Anterior cingulate cortex (tissue), 58 donors: ENCODE measurements at places on chromosomes 7 and 10.

DNA sequence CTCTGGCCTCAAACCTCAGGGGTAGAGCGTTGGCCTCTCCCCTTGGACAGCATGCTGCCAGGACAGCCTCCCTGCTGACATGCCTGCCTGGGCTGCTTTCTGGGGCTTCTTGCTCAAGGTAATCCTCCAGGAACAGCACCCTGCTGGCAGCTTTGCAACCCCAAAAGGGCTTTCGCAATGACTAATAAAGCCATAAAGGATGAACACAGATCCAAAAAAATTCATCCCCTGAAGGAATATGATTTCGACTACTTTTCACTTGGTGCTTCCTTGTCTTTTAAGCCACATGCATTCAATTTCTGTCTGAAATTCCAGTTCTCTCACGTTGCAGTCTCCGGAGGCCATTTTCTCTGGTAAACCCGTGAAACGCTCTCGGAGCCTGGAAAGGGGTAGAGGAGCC is 15.1 kb upstream of the SH3PXD2A start:
- DNase-seq: no peak

DNA sequence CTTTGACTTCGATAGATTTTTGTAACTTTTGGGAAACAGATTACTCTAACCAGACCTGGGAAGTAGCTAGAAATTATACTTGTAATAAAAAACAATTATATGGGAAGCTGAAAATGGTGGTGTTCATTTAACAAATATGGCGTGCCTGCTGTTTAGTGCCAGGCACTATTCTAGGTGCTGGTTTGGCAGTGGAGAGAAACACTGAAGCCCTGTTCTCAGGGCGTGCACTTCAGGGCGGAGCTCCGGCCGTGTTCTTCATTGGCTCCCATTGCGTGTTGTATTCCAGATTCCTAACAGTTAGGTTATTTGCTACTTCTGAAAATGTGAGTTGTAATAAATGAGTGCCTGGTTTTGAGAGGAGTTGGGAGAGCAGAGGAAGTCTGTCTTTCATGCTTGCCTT is 38.6 kb downstream of the DNAJB6 start:
- no peak for DNase-seq

GRCh38 chr10:95431900-95432342 is 129.2 kb downstream of the SORBS1 start:
- no peak for DNase-seq

GRCh38 chr10:33334805-33335550 is 511 bp upstream of the NRP1 start:
- peak; percentile 63 for DNase-seq

DNA sequence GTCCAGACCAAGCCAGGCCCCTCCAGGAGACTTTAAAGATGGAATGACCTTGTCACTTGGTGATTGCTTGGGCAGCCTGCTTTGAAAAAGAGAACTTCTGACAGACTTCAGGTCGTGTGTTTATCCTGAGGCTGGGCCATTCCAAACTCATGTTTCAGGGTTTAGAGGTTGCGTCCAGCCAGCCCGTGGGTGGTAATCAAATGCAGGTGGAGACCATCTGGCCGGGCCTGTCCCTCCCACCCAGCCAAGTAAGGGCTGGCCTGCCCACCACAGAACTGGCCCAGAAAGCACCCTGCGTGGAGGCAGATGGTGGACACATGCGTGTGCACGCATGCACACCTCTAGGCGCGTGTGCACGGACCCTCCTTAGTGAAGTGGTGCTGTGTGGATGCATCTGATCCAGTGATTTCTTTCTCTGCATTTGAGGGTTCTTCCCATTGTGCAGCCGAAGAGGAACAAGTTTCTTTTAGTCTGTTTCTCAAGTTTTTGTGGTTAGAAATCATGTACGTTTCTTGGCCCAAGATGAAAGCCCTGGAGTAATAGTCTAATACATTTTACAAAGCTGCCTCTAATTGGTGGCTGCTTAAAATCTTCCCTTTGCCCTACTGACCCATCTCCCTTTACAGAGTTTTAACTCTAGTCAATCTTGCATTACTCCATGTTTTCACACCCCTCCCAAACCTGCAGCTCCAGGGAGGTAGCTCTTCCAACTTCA is 43.0 kb downstream of the SUFU start:
- DNase-seq: no peak

GRCh38 chr10:3043512-3044368 is 23.6 kb upstream of the PFKP start:
- peak; percentile 41 for DNase-seq

GRCh38 chr7:131893631-131894340 is 337.4 kb upstream of the PODXL start:
- DNase-seq: no peak

GRCh38 chr7:142177869-142178268 is 66.4 kb downstream of the MGAM2 start:
- no peak for DNase-seq

DNA sequence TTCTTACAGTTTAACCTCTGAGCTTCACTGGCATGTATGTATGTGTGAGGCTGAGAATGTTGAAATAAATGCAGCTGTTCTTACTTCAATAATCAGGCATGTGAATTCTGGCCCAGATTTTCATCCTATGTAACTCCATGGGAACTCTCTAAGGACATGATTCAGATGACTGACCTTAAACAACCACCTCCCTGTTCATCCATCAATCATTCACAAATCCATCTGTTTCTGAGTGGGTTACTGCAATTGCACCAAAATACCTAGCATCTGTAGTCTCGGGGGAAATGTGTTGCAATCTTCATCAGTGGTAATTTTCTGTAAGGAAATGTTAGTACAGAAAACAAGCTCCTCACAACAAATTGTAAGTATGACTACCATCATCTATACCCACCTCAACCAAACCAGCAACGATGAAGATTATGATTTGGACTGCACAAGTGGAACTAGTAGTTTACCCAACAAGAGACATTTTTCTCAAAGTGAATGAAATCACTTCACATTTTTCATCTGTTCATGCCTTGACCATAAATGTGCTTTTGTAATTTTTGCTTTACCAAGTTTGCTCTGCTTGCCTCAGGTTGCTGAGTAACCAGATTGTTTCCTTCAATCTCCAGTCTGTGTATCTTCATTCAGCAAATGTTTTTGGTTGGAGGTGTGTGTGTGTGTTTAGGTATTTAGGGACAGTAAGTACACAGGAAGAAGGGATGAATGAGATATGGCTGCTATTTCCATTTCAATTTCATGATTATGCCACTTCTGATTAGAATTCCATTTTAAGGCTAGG is 65.7 kb upstream of the FZD8 start:
- no peak for DNase-seq

- DNase-seq: no peak
Measured at GRCh38 chr7:590731-591551, 71.3 kb upstream of the PDGFA start.

- DNase-seq: no peak
Measured at GRCh38 chr7:28957064-28957750, 923 bp downstream of the TRIL start.

- no peak for DNase-seq
Measured at GRCh38 chr7:23468526-23469149, 1.7 kb downstream of the IGF2BP3 start.

- DNase-seq: no peak
Measured at GRCh38 chr10:126126866-126127265, 230.5 kb downstream of the FANK1 start.

DNA sequence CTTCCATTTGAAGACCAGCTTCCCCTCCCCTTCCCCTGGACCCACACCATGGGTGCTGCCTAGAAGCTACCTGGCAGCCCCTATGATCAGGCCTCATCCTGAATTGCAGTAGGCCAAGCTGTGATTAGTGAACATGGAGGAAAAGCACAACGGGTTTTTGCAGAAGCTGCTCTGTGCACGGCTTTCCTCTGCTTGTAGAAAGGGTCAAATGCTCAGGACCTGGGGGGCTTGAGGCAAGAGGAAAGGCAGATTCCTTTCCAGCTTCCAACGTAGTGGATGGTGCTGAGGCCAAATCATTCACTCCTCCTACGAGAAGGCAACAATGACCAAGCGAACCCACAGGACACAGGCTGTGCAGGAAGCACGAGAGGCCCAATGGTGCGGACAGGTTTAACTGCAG is 410.3 kb upstream of the SHH start:
- no peak for DNase-seq

GRCh38 chr10:70283445-70284399 is at the start of gene NPFFR1:
NPFFR1 (minus strand) TSS chr10:70284004; CDS start chr10:70283676, 328 bp downstream.
- no peak for DNase-seq

GRCh38 chr7:33201821-33202220 is 72.5 kb downstream of the BBS9 start:
- DNase-seq: no peak

- no peak for DNase-seq
Measured at GRCh38 chr10:47396311-47396717, 12.2 kb upstream of the ZNF488 start.

- DNase-seq: no peak
Measured at GRCh38 chr7:134301592-134301991, 15.1 kb downstream of the SLC35B4 start.

- no peak for DNase-seq
Measured at GRCh38 chr10:132855889-132856288, 69.9 kb upstream of the NKX6-2 start.

- DNase-seq: no peak
Measured at GRCh38 chr10:113557424-113557862, 4.6 kb downstream of the HABP2 start.

GRCh38 chr7:131633342-131633843 is 77.0 kb upstream of the PODXL start:
- DNase-seq: no peak

- no peak for DNase-seq
Measured at GRCh38 chr10:119701861-119702260, 24.0 kb upstream of the INPP5F start.

GRCh38 chr10:4354382-4354812 is 471.6 kb upstream of the AKR1E2 start:
- DNase-seq: no peak

- DNase-seq: no peak
Measured at GRCh38 chr10:69337296-69338132, 59.2 kb downstream of the HK1 start.

GRCh38 chr7:36449685-36450084 is 60.0 kb downstream of the ANLN start:
- no peak for DNase-seq

GRCh38 chr10:88066876-88067275 is 203.5 kb downstream of the PTEN start:
- DNase-seq: no peak

- no peak for DNase-seq
Measured at GRCh38 chr7:134900166-134900982, 85.9 kb upstream of the AGBL3 start.
